ENCODE measurements at places on chromosomes 1 and 21.

DNA sequence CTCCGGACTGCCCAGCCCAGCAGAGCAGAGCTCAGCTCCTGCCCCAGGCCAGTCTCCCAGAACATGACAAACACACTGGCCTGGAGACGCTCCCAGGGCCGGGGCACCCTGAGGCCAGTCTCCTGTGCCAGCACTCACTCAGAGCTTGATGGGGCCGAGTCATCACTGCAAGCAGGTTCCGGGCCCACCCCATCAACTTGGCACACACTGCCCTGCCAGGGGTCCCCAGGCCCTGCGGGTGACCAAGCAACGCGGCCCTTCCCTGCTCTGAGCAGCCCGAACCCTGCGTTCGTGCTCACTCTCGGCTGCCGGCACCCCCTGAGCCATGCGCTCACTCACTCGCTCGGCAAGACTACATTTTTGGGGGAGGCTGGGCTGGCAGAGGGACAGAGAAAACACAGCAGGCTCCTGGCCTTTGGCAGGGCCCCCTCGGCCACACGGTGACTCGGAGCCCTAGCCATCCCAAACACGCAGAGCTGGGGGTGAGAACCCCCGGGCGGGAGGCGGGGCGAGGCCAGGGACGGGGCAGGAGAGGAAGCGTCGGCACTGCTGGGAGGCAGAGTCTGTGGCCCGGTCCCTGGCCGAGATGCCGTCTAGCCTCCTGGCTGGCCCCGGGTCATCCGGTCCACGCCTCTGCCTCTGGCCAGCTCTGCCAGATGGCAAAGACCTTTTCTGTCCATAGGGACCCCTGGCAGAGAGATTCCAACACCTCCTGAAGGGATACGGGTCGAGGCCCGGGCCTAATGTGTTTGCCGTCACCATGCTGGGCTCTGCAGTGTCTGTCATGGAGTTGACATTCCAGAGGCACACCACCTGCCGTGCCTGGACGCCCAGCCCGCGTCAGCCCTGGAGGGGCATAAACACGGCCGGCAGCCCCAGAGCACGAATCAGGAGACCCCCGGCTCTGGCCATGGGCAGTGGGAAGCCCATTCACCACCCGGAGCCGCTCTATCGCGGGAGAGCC is 68.0 kb downstream of the MEGF6 start:
- no peak for DNase-seq

DNA sequence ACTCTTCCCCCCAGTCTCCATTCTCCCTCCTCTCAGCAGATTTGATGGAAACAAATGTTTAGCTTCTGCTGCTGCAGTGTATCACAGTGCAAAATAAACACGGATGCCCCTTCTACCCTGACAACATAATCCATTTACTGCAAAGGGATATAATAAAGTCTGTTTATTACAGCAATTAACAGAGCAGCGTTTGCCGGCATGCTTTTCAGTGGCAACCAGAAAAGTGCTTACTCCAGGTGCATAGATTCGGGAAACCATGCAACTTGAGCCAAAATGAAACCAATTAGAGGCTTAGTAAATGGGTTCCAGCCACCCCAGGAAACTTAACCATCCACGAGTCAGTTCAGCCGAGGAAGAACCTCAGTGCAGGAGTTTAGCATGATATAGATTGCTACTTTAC is 12.9 kb upstream of the LEMD1 start:
- no peak for DNase-seq

DNA sequence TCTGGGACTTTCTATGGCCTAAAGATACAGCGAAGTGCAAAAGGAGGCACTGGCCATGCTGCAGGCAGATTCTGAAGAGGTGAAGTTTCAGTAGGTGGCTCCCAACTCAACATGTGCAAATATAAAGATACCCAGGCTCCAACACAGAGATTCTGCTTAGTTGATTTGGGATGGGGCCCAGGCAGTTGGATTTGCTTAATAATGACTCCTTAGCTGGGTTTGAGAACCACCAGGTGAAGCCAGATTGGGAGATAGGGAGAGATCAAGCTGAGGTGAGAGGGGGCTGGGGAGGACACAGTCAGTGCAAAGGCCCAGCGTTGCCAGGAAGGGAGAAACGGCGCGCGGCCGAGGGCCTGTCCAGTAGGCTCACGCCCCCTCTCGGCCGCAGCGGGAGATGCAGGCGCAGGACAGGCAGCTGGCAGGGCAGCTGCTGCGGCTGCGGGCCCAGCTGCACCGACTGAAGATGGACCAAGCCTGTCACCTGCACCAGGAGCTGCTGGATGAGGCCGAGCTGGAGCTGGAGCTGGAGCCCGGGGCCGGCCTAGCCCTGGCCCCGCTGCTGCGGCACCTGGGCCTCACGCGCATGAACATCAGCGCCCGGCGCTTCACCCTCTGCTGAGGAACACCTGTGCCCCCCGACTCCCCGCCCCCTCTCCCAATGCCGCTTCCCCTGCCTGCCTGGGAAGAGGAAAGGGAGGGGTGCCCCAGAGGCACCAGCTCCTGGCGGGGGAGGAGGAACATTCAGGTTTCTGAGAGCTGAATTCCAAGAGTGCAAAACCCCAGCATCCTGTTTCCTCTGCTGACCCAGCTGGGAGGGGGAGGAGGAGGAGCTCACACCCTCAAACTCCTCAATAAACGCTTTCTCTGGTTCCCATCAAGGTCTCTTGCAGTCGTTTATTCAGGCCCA is 1.2 kb downstream of the FAM167B start:
- peak; percentile 13 for DNase-seq

DNA sequence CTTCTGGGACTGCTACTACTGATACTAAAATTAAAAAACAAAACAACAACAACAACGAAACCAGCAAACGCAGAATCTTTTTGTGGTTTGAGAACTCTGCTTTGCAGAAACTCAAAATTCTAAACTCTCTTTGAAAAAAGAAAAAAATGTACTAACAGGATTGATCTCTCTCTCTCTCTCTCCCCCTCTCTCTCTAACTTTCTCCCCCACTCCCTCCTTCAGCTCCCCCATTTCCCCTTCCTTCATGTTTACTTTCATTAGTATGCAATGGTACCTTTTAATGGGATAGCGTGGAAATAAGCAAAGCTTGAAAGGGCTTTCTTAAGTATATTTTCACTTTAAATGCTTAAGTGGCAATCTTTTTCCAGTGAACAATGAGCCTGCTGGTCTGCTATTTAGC is 562.6 kb upstream of the ADGRL2 start:
- DNase-seq: no peak

GRCh38 chr21:34031835-34032370 is 41.5 kb upstream of the MRPS6 start:
- DNase-seq: no peak

GRCh38 chr1:23357138-23357908 is 12.3 kb downstream of the ZNF436 start:
- DNase-seq: no peak

DNA sequence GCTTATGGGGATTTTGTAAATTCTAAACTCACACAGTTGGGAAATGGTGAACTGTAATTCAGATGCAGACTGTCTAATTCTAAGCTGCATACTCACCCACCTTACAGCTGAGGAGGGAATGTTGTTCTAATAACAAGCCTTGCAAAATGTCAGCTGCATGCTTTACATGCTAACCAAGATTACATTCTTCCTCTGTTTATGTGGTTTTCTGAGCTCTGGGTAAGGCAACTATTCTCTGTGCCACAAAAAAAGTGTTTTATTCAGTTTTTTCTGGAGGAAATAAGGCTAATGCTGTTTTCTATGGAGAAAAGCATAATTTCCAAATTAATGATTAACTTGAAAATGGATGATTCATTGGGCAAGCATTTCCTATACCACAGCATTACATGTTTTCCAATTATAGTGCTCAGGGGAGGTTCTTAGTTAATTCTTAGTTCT is 64.9 kb downstream of the RGS13 start:
- DNase-seq: no peak

DNA sequence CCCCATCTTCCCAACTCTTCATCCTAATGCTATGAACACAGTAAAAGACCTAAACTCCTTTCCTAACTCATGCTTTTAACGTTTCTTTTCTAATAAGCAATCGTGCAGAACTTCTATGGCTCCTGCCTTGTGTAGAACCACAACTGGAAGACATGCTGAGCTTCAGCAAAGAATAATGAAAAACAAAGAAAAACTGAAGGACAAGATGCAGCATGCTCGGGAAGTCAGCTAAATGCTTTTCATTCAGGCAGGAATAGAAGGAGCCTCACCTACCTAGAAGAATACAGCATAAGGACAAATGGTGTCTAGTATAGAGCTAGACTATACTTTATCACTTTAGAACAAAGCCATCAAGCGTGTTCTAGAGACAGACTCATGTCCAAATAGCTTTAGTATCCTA is 45.9 kb downstream of the LUZP1 start:
- DNase-seq: no peak

GRCh38 chr1:17755120-17755519 is at the start of gene ACTL8:
ACTL8 (plus strand) TSS chr1:17755333; CDS start chr1:17823009, 67,676 bp downstream.
- no peak for DNase-seq

GRCh38 chr1:177794376-177794991 is 175.4 kb downstream of the SEC16B start:
- DNase-seq: no peak

- no peak for DNase-seq
Observed at GRCh38 chr1:46094471-46095005, 37.9 kb downstream of the PIK3R3 start.

DNA sequence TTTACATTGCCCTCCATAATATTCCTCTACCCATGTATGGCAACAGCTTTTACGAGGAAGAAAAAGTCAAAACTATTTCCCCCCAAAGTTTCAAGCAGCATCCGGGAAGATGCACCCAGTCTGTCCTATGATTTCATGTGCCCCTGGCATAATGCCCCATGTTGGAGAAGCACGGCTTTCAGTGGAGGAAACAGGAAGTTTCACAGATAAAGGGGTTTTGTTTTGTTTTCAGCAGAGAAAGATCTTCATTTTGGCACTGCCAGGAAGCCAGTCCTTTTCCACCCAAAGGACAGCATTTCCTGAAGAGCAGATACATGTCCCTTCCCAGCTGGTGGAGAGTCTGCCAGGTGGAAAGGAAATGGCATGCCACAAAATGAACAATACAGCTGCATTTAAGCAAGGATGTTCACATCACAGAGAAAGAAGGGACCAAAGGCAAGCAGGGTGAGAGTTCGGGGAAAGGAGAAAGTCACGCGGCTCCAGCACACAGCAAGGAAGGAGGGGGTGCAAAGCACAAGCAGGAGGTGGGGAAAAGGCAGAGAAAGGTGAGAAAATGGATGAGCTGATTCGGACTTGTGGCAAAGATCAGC is 95.3 kb upstream of the HIVEP3 start:
- no peak for DNase-seq

DNA sequence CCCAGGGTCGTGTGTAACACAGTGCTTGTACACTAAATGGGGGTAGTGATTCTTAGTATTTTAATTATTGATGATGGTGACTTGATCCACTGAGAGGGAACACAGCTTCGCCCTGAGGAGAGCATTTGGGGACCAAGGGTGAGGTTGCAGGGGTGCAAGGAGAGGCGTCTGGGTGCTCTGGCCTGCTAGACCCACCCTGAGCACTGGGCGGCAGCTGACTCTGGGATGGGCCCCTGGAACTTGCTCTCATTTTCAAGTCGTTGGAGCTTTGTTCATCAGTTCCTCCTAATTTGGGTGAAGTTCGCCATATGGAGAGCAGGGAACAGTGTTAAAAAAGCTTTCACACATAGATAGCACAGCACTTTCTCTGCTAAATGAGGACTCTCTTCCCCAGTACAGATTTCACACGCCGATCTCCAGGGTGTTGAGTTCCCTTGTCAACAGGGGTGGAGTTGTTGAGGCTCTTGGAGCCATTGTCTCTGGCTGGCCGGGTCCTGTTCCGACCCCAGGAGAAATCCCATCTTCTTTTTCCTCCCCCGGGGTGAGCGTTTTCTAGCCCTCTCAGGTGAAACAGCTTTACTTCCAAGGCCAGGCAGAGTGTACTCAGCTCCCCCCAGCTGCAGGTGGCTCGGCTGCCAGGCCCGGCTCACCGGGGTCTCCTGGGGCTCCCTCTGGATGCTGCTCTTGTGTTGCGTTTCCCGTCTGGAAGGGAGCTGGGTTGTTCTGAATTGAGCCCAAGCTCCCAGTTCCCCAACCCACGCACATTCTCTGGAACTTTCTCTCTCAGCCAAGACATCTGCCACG is 367.4 kb downstream of the RPS6KC1 start:
- no peak for DNase-seq

All from NCI-H524 (cell line).